Amniotic stem cell (primary cell): ENCODE measurements at places on chromosomes 2 and 18.

DNA sequence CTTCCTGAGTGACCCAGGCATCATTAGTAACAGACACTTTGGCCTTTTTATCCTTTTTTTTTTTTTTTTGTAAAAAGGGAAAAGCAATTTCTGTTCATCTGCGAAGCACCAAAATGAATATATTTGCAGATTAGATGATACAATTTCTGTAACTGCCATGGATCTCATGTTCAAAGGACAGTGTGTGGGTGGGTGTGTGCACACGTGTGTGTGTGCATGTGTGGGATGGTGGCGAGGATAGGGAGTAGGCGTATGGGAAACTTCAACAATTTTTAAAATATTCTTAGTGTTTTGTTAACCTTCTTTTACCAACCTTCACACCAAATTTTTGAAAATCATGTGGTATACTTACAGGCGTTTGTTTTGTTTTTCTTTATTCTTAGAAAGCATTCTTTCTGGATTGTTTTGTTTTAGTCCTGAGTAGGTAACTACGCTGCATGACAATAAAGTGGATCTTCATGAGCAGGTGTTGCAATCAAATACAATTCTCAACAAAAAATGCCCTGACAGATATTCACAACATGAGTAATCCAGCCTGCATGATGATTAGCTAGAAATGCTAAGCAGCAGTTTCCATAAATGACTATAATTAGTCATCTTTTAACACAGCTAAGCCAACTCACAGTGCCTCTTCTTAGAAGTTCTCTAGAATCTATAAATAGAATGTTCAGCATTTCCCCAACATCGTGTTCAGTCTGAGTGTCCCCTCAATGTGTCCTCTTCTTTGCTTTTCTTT lies 53.5 kb upstream of the RMDN2 start:
- DNase-seq: peak; percentile 42

- DNase-seq: no peak
Measured at GRCh38 chr2:127454595-127455565, 36.7 kb downstream of the PROC start.

- no peak for DNase-seq
Measured at GRCh38 chr2:219175928-219176817, 552 bp downstream of the CNPPD1 start.

DNA sequence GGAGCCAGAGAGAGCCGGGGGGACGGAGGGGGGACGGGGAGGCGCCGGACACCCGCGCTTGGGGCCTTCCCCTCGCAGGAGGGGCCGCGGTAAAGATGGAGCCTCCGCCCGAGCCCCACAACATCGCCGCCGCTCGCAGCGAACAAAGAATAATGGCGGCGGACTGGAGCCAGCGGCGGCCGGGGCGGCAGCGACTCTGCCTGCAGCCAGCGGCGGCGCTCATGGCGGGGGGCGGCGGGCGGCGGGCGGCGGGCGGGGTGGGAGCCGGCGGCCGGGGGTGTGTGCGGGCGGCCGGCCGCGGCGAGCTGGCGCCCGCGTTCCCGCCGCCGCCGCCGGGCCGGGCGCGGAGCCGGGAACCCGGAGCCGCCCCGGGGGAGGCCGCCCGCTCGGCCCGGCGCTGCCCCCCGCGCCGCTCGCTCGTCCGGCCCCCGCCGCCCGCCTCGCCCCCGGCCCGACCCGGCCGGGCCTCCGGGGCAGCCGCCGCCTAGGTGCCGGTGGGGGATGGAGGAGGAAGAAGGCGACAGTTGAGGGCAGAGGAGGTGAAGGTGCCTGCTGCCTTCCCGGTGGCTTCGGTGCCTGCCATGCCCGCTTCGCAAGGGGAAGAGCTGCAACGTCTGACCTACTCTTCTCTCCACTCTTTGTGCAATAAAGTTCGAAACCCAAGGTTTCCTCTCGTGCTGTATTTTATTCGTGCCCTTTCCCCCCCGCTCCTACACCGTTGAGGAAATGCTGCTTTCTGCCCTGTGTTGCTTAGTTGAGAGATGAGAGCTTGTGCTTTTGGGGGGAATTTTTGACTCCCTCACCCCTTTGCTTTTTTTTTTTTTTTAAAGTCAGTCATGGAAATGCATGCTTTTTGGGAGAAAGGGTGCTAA lies 634 bp downstream of the CREB1 start:
- DNase-seq: no peak

DNA sequence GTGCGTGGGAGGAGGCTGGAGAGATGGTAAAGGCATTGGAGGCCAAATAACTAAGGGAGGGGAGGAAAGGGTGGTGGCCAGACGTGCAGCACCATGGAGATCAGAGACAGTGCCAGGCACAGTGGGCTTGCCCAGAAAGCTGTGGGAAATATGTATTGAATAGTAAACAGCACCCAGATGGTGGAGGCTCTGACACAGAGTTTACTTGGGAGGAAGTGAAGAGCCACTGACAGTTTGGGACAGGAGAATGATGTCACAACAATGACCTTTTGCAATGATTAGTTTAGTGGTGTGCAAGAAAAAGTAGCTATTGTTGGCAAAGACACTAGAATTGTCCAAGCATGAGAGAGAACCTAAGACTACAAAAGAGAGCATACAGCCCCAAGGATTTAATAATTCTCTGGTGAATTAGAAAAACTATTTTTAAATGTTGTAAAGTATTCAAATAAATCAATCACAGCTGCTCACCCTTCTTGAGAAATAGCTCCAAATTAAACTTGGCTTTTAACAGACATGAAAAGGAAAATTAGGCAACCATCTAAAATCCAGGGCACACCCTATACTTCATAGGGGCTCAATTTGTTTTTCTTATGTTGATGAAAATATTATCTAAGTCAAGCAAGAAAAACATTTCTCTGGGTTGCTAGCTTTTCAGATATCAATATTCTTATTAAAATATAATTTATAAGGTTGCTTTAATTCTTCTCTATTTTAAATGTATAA lies 458.7 kb upstream of the HNRNPA3 start:
- DNase-seq: no peak
